Midbrain (tissue), 1 donor: ENCODE measurements at places on chromosomes 11 and 22.

DNA sequence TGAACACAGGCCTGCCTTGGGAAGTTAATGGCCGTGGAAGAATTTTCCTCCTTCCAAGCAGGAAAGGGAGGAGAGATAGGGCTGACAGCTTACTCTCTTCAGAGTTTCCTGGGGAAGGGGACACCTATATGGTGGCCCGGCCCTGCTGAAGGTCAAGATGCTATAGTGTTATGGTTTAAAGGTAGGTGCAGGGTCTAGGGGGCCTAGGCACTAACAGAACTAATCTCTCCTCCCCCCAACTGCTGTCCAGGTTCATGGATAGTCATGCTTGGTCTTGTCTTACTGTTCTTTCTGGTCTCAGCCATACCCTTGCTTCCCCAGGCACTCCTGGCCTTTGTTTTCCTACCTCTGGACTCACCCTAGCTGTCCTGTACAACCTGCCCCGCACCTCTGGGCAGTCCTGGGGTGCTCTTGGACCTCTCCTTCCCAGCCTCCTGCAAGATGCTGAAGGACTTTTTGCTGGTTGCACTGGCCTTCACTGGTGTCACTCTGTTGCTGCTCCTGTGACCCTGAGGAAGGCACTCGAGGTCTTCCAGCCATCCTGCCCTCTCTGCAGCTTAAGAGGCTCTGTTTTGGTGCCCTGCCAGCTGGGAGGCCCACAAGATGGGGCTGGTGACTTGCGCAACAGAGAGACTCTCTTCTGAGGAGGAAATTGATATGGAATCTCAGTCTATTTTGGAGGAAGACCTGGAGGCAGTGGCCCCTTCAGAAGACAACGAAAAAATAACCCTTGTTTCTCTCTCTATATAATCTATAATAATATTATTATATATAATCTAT, 17.9 kb downstream of the SEC14L3 start:
- no peak for DNase-seq

DNA sequence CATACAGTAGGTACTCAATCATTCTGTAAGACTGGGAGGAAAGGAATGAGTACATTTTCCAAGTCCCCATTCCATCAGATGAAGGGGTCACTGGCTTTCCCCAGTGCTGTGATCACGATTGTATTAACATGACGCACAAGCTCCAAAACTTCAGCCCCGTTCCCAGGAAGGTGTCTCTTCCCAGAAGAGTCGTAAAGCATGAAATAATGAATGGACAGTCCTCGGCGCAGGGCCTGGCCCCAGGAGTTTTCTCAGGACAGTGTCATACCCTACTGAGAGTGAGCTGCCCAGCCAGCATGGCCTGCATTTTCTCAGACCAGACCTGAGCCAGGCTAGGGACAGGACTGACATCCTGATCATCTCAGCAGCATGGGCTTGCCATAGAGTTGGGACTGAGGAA, 80.7 kb downstream of the PARVA start:
- no peak for DNase-seq

GRCh38 chr11:47765086-47765485, 2.1 kb downstream of the FNBP4 start:
- no peak for DNase-seq

DNA sequence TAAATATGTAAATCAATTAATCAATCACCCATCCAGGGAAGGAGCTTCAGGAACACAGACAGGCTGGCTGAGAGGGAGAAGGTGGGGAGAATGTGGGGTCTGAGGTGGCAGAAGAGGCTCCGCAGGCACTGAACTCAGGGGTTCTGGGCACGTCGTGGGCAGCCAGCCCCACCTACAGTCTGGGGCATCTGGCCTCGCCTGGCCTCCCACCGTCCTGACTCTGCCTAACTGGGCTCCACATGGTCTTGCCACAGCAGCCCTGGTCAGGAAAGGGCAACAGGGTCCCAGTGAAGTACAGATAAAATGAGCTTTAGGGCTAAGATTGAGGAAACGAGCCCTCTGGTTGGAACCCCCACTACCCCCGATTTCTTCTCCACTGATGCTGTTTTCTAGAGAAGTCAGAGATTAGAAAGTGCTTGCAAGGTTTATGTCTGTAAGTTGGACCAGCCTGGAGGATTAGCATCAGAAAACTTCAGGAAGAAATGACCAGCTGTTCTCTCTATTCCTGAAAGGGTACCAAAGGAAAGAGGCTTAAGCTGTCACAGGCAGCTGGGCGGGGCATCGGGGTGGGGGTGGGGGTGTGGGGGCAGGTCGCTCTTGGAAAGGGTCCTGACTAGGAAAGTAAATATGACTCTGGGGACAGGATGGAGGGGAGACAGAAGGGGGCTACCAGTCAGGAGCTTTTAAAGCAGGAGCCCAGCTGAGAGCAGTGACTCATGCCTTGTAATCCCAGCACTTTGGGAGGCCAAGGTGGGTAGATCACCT, 261.7 kb downstream of the BUD13 start:
- no peak for DNase-seq

DNA sequence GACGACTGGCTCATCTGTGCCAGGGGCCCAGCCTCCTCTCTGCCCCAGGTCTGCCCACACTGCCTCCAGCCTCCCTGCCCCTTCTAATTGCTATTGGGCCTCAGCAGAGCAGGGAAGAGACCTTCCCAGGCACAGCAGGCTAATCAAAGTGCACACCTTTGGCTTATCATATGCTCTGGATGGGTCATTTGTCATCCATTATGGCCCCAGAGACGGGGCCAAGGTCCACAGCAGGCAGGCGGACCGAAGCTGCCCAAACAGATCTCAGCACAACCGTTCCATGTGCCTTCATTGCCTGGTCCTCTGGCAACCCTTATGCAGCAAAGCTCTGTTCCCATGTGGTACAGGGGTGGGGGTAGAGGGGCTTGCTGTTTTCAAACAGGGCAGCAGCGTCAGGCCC, 66.6 kb downstream of the TP53I11 start:
- no peak for DNase-seq

- DNase-seq, result peak; percentile 83
Observed at GRCh38 chr11:63738720-63739360, 29.7 kb downstream of the ZFTA start.

- no peak for DNase-seq
Observed at GRCh38 chr22:19062139-19062942, 59.9 kb downstream of the DGCR2 start.

GRCh38 chr22:43798492-43798891, 13.6 kb downstream of the EFCAB6 start:
- DNase-seq, result no peak

DNA sequence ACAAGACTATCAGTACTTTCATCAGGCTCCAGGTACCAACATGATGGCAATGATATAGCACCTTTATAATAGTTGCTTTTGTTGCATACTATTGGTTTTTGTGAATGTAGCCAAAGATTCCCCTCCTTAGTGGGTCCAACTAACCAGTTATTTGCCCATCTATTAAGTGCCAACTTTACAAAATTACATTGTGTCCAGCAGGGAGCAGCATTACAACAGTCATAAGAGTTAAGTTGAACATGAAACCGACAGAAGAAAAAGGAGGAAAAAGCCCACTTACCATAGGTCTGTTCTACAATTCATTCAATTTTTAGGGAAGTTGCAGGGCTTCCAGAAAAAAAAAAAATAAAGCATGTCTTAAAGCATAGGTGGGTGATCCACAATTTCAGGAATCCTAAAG, 21.6 kb downstream of the IMMP1L start:
- DNase-seq, result peak; percentile 22

DNA sequence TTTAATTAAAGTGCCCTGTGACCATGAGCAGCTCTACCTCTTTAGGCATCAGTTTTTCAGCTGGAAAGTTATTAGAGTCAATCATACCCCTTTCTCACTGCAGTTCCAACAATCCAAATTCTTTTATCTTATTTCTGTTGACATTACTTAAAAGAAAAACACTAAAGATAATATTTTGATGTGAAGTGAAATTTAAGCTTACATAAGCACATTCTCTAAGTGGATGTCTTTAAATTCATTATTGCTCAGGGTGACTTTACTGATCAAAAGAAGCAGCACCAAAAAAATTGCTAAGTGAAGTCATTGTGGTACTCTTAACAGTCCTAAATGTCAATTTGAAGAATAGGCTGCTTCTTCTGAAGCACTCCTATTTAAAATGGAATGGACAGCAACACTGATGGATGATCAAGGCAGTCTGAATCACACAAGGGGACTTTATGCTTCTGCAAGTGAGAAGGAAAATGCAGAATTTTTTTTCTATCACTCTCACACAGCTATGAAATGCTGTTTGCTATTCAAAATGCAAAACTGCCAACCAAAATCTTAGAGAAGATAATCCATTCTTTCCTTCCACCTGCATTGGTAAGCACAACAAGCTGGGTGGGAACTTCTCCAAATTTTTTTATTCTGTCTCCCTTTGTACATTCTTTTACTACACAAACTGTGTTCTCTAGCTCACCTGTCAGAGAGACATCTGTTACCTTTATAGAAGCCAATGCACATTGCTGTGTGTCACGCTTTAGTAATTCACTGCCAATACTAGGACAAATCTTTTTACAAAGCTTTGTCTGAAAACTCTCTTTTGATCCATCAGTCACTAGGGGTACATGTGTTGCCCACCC, 179.9 kb downstream of the GRIA4 start:
- DNase-seq, result no peak

- no peak for DNase-seq
Observed at GRCh38 chr11:16059332-16059731, 297.0 kb downstream of the SOX6 start.

GRCh38 chr11:113697756-113698407, 8.2 kb downstream of the TMPRSS5 start:
- DNase-seq, result no peak
